Suppressor macrophage treated with lipopolysaccharide for 4 hours (primary cell): ENCODE measurements at places on chromosomes 16 and 17.

GRCh38 chr17:79017546-79018369, 6.2 kb upstream of the C1QTNF1 start:
- DNase-seq, result no peak

- no peak for DNase-seq
Measured at GRCh38 chr16:1398826-1399581, 15.5 kb downstream of the UNKL start.

DNA sequence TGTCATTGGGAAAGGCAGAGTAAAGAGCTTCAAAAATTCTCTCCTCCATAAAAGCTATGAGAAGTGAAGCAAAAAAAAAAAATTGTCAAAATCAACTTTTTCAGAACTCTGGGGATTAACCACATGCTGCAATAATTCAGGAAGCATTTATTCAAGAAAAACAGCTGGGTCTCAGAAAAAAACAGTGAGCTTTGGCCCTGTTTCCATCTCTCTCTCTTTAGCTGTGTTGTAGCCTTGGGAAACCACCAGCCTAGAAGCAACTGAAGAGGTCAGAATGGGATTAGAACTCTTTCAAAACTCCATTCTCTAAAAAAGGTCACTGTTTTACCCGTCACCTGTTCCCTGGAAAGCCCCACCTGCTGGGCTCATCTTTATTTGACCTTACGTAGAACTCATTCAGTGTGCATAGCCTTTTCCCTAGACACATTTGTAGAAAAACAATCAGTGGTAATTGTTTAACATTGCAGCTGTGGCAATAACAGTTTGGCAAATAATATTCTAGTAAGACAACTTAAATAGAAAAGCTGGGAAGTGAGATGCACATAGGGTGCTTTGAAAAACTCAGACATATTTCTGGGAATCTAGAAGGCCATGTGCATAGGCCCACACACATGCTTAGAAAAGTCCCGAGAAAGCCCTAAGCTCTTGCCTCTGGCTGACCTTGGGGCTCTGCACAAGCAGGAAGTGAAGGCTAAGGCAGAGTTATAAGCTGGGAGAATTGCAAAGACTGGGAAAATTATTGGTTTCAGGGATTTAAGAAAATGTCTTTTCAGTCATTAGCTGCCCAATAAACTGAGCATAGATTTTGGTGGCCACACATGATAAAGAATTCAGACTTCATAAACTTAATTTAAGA, 18.0 kb downstream of the SLC5A11 start:
- no peak for DNase-seq

DNA sequence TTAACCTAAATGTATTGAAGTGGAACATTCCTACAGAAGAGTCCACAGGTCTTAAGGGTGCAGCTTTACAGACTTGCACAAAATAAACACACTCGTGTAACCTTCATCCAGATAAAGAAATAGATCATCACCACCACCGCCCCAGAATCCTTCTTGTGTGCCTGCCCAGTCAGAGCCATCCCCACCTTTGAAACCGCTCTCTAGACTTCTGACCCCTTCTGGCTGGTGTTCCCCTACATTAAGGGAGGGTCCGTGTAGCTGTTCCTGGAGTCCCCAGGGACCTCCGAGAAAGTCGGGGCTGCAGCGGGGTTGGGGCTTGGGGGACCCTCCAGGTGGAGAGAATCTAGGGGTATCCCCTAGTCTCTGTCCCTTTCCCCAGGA, 9.4 kb downstream of the TBX4 start:
- DNase-seq, result no peak

GRCh38 chr17:4097165-4097960, 45.5 kb downstream of the ZZEF1 start:
- no peak for DNase-seq

- no peak for DNase-seq
Measured at GRCh38 chr16:88554711-88555264, 15.4 kb upstream of the ZC3H18 start.

DNA sequence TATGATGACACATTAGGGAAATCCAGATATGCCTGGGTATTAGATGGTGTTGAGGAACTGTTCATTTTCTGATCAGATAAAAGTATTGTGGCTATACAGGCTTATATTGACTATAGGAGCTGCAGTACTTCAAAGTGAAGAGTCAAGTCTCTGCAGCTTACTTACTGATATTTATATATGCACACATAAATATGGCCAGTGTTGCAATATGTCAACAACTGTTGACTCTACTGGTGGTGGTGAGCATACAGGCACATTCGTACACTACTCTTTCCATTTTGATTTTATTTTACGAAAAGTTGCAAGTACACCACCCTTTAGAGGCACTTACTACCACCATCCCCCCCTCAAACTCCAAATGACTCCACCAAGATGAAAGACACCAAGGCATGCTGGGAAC, 2.5 kb downstream of the CIAO2B start:
- no peak for DNase-seq

DNA sequence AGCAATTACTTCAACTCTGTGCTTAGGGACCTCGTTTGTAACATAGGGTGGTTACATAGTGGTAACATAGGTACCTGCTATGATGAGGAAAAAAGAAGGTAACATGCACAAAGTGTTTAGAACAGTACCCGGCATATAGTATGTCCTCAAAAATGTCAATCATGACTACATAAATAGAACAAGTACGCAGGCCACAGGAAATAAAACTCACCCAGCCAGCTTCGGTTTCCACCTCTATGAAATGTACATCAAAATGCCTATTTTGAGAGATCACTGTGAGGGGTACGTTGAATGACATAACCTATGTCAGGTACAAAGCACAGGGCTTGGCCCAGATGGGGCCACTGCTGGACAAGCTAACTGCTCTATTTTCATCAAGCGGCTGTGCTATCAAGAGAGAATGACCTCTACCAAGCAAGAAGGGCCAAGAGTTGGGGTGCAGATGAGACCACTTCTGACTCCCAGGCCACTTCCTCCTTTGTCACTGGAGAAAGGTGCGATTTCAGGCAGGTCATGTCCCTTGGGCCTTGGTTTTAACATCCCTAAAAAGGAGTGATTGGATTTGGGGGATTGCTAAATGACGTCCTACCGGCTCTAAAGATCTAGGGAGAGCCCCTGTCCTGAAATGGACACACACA, 45.4 kb downstream of the WSB1 start:
- DNase-seq, result no peak
